CD4-positive, alpha-beta T cell treated with Interleukin-4 for 4 hours (primary cell): ENCODE measurements at places on chromosomes 2 and 18.

DNA sequence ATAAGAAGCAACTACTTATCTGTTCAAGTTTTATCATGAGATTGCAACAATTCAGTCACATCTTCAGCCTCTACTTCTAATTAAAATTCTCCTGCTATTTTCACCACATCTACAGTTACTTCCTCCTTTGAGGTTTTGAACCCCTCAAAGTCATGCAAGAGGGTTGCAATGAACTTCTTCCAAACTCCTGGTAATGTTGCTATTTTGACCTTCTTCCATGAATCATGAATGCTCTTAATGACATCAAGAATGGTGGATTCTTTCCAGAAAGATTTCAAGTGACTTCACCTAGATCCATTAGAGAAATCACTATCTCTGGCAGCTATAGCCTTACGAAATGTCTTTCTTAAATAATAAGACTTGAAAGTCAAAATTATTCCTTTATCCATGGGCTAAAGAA lies 1052.8 kb upstream of the NRXN1 start:
- no peak for DNase-seq

DNA sequence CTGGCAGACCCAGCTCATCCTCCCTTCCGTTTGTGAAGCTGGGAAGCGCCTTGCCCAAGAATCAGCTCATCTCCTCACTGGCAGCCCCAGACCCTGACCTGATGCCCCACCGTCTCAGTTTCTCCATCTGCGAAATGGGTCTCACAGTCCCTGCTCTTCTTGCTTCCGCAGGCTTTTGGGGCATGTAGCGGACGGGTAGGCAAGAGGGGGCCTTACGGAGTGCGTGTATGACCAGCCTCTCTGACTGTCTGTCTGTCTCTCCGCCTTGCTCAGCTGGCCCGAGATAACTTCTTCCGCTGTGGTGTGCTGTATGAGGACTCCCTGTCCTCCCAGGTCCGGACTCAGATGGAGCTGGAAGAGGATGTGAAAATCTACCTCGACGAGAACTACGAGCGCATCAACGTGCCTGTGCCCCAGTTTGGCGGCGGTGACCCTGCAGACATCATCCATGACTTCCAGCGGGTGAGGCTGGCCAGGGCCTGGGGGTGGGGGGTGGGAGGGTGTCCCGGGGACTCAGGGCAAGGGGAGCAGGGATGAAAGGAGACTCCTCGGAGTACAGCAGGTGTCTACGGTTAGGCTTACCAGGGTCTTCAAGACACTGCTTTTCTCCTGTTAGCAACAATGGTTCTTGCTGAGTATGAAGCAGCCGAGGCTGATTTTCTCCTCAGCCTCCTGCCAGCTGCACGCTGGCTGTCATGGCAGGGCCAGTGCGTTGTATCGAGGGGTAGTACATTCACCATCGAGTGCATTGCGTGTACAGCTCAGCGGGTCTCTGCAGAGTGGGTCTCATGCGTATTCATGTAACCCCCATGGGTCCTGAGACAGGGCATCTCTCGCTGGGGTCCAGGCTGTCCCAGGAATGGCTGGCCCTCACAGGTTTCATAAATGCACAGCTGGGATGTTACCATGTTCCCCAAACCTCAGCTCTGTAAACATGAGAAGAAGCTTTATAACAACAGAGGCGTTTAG lies 10.9 kb downstream of the ITM2C start:
- DNase-seq = no peak

DNA sequence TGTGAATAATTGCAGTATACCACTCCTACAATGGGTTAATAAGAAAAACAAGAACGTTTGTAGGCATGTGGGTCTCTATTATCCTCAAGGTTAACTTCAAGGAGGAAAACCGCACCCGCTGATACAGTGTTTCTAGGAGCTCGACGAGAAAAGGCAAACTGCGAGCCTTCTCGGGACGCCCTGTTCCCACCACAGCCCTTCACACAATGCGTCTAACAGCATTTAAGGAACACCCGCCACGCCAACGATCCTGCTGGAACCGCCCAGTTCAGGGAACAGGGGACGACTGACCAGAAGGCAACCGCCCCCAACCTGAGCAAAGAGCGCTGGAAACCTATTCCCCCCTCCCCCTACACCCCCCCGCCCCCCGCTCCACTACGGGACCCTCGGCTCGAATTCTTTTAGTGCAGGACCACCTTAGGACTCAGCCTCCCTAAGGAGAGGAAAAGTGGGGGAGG lies 710 bp upstream of the TMSB10 start:
- peak; percentile 24 for DNase-seq

DNA sequence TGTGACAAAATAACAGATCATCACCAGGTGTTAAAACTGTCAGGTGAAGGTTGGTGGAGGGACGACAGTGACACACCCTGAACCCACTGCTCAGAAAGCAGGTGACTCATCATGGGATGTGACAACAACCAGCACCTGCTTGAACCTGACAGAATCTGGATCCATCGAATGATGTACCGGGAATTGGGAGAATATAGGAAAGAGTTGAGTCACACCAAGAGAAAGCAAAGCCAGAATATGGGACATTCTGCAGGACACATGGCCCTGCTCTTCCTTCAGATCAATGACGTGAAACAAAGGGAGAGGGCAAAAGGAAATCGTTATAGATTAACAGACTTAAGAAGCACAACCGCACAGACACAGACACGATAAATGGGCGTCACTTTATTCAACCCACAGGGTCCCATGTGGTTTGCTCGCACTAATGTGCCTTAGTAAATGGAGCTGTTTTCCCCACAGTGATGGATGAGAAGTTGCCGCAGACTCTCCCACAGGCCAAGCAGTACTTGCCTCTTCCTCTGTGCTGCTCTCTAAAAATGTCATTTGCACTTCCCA lies 100.1 kb downstream of the CRACDL start:
- peak; percentile 89 for DNase-seq

DNA sequence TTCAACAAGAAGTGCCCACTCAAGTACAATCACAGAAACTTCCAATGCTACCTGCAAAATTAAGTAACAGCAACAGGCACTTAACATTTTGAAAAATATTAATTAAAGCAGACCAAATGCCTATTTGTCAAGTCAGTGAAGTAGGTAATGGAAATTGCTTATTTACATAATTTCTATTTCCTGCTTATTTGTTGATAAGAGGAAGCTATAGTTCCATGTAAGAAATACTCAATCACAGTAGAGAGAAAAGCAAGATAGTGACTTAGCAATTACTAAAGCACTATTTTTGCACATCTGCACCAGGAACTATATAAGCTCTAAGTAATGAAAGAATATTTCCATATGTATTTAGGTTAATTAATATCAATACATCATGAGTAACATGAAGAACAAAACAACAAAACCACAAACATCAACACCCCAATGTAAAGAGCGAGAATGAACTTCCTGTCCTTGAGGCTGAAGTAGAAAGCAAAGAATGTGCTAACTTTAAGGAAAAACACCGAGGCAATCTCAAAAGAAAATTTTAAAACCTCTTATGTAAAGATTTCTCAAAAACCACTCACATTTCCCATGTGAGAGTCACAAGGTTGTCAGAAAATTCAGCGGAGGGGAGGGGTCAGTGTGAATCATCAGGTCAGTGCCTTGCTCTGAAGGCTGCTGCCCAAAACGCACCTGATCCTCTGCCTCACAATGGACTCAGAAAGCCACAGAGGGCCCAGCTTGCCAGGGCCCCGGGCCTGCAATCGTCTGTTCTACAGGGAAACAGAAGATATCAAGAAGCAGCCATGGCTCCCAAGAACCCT lies 12.5 kb downstream of the NPC1 start:
- DNase-seq = peak; percentile 78

GRCh38 chr18:43952398-43952797 lies 675.1 kb upstream of the SYT4 start:
- no peak for DNase-seq

DNA sequence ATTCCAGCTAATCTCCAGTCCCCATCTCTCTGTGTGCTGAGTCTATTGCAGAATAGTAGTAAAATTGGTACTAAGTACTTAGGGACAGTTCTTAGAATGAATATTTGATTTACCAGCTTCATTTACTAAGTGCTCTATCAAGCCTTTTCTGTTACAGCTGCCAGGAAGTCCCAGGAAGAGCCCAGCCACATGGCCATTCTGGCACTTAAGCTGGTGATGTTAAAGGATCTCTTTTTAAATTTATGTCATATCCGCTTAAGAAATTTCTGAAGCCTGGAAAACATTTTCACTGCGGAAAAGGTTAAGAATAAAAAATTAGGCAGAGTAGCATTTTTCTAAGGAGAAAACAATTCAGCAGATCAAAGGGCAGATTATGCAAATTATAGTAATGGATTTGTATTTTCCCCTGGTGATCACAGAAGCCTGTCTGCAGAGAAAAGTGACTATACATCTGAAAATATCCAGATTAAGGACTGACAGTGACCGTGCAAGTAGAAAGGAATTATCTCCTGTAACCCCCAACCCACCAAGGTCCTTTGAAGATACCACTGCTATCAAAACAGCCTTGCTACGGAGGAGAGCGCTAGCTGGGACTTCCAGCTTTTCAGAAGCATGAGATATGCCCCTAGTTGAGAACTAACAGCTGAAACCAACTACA lies 260.8 kb downstream of the SH3BP4 start:
- no peak for DNase-seq
